ENCODE measurements at places on chromosomes 5 and 9. TPM values are rescaled to one million over a fixed set of nuclear protein-coding genes. Genes with fewer than 3 reads are reported as not detected.

FSTL4 gene
- total RNA-seq: not detected

STOM gene
- total RNA-seq: 205 TPM

LCN1 gene
- total RNA-seq: not detected

FGF18 gene
- total RNA-seq: not detected

SLCO6A1 gene
- not detected for total RNA-seq

SPTAN1 gene
- total RNA-seq: 261 TPM

IL4 gene
- total RNA-seq: not detected

UGT3A2 gene
- not detected for total RNA-seq

FOXD4L4 gene
- total RNA-seq: not detected

LCP2 gene
- total RNA-seq: 15.7 TPM

FBP1 gene
- 4.6 TPM for total RNA-seq

GDF9 gene
- 0.25 TPM for total RNA-seq

FGF10 gene
- total RNA-seq: 17.5 TPM

UGT3A1 gene
- not detected for total RNA-seq

PCDHA10 gene
- total RNA-seq: 1.7 TPM

TRIM14 gene
- total RNA-seq: 4.8 TPM

OR1J1 gene
- not detected for total RNA-seq

TOR2A gene
- total RNA-seq: 9.6 TPM

UNC13B gene
- total RNA-seq: 20.7 TPM

WDR31 gene
- total RNA-seq: 4.2 TPM

GFPT2 gene
- 135 TPM for total RNA-seq

C6 gene
- total RNA-seq: 14.1 TPM

PCDHGB4 gene
- total RNA-seq: 7.9 TPM

FBP2 gene
- total RNA-seq: not detected

ANKRD31 gene
- 0.38 TPM for total RNA-seq

TXN gene
- total RNA-seq: 95.3 TPM

LYSMD3 gene
- total RNA-seq: 25.3 TPM

PCDHGB2 gene
- total RNA-seq: 7.3 TPM

MPDZ gene
- total RNA-seq: 69.2 TPM

SLC12A2 gene
- total RNA-seq: 20.8 TPM
